ENCODE measurements at places on chromosomes 6 and 20. TPM values are rescaled to one million over a fixed set of nuclear protein-coding genes. Genes with fewer than 3 reads are reported as not detected.

ARMH2 gene
- not detected for total RNA-seq

CST4 gene
- not detected for total RNA-seq

SLC22A2 gene
- total RNA-seq: not detected

GRCh38 chr20:44659931-44660330 lies 8.4 kb upstream of the ADA start:
- no peak for DNase-seq

GRCh38 chr6:45118754-45119153 lies 209.4 kb upstream of the RUNX2 start:
- no peak for DNase-seq

DNA sequence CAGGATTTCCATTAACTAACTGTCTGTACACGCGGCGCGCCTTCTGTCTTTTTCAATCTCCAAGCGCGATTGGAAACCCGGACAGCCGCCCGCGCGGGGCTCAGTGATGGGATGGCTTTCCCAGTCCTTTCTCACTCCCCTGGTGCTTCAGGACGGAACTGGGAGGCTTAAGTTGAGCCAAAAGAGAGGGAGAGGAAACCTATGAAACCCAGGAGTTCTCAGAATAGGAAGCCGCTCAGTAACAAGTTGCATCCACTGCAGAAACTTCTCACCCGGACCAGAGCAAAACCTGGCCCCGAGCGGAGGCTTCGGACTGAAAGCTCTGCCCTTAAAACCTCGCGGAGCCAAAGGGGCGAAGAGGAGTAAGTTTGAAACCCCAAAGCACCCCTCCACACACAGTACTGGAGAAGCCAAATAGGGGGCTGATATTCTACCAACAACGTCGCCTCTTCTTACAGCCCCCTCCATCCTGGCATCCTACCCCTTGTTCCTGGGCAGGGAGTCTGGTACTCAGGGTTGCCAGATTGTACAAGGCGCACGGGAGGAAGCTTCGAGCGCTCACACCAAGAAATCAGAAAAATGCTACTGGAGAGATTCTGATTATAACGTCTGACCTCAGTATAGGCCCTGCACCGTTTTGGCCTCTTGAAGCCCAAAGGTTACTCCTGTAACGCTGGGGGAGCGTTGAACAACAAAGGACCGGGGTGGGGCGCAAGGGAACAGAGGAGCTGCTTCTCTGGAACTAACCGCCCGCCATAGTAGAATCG lies 906 bp upstream of the COL12A1 start:
- peak; percentile 57 for DNase-seq

DNA sequence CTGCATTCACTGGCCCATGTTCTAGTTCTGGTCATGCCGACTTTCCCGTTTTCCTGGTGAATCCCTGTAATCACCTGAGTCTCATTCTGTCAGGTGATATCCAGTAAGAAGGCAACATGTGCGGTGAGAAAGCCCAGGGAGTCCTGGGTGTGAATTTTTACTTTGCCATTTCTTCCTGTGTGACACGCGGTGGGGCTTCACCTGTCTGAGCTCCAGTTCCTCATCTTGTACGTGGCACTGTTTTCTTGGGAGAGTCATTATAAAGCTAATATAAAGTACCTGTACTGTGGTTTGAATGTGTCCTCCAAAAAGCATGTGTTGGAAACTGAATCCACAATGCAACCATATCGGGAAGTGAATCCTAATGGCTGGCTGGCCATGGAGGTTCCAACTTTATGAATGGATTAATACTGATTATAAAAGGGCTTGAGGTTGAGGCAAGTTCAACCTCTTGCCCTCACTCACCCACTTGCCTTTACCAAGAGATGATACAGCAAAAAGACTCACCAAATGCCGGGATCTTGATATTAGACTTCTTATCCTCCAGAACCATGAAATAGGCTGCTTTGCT lies 5.1 kb downstream of the HLA-E start:
- DNase-seq: no peak

GRCh38 chr6:168515376-168515775 lies 74.4 kb downstream of the SMOC2 start:
- DNase-seq: no peak

DNA sequence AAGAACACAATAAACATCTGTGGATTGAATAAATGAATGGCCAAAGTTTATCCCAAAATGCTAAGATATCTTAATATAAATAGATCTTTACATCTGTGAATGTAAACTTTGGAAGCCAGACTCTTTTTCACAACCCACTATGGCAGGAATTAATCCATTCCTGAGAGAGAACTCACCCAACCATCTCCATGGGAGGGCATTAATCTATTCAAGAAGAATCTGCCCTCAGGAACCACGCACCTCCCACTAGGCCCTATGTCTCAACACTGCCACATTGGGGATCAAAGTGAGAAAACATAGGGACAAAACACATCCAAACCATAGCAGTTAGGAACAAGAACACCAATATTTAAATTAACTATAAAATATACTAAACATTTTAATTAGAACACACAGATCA lies 3.4 kb downstream of the UBE3D start:
- no peak for DNase-seq

All from astrocyte (in vitro differentiated cells and primary cell).